ENCODE measurements at places on chromosomes 7 and 10.

- DNase-seq = no peak
Measured at GRCh38 chr7:101941481-101942383, 124.3 kb downstream of the CUX1 start.

DNA sequence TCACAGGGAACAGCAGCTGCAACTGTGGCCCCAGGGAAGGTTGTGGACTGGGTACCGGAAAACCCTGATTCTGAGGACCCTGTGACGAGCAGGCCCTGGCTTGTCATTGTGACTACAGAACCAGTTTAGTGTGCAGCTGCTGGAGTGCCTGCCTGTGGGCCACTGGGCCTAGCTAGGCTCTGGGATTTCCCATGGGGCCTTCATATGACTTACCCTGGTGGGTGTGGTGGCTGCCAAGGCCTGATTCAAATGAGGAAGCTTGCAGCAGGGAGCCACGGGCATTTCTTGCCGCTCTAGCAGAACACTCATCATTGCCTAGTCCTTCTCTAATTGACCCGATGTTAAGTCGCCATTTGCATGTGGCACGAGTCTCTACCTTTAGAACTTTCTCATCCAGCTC, 14.7 kb upstream of the CAMK2G start:
- DNase-seq = no peak

DNA sequence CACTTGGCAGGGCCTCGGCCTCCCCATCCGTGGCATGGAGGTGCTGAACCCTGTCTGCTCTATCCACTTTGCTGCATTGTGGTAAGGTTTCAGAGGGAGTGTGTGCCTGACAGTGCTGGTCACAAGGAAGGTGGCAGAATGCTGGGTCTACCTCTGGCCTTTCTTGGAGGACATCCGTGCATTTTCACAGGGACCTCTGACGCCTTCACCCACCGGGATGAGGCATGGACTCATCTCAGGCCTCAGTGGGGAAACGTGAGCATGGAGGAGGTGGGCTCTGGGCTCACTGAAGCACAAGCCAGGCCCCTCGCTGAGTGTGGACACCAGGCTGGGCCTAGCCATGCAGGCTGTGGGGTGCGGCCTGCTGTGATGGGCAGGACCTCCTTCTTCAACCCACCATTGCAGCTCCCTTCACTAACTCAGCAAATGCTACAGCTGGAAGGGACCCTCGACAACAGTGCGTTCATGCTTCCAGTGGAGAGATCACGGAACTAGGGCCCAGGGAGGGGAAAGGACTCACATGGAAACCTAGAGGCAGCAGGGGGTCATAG, 8.6 kb downstream of the TBATA start:
- DNase-seq = no peak

DNA sequence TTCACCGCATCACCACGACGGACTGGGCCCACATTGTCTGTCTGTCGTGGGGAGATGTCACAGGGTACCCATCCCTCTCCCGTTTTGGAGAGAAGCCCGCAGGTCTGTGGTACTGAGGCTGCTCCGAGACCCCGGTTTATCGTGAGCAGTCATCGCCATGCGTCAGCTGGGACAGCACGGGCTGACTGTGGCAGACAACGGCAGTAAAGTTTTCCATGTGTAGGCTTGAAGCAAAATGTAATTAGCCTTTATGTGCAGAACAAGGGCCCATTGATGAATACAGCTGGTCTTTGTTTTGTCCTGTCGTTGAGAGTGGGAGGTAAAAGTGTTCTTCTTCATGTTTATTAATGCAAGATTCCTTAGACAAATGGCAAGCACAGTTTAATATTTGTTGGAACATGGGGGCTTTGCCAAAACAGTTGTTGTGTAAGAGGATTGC, 167.4 kb upstream of the SH2B2 start:
- DNase-seq = peak; percentile 5

- DNase-seq = no peak
Measured at GRCh38 chr7:151686016-151686766, 166.5 kb upstream of the RHEB start.

- no peak for DNase-seq
Measured at GRCh38 chr7:129642871-129643549, 31.5 kb downstream of the NRF1 start.

All from BJ (cell line).